ENCODE measurements at places on chromosomes 4 and X. TPM values are rescaled to one million over a fixed set of nuclear protein-coding genes. Genes with fewer than 3 reads are reported as not detected.

Gene MAGEA10
- polyA plus RNA-seq, result not detected

DNA sequence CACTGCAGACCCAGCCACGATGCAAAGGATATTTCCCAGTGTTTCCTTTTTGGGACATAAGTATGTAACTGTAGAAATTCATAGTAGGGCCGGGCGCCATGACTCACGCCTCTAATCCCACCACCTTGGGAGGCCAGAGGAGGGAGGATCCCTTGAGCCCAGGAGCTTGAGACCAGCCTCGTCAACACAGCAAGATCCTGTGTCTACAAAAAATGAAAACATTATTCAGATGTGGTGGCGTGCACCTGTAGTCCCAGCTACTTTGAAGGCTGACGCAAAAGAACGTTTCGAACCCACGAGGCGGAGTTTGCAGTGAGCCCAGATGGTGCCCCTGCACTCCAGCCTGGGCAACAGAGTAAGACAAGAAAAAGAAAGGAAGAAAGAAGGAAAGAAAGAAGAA is 49.2 kb downstream of the CRLF2 start:
- no peak overlapping the region for H3K4me3 ChIP-seq
- H3K4me1 ChIP-seq, result no peaks in the 10 kb centered on the region
- H3K27ac ChIP-seq, result no peak overlapping the region
- no peaks in the 10 kb centered on the region for H3K36me3 ChIP-seq
- no peak for DNase-seq

DNA sequence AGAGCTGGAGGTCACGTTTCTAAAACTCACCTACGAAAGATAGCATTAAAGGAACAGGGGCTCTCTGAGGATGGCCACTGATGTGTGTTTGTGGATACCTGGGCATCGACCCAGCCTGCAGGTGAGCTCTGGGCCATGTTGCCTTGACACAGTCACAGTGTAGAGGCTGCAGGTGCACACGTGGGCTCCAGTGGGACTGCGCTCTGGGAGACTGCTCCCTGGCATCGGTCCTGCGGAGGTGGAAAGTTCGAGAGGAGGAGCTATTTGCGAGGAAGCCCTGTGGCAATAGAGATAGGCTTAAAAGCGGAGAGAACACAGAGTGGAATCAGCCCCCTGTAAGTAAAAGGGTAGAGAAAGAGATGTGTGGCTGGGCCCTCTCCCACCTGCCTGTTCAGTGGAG is 12.3 kb upstream of the TADA2B start:
- peaks cover 6% of the 10 kb centered on the region for H3K4me1 ChIP-seq
- H3K27ac ChIP-seq, result no peak overlapping the region
- no peak overlapping the region for H3K4me3 ChIP-seq
- peaks cover 3% of the 10 kb centered on the region for H3K36me3 ChIP-seq

Gene MXRA5
- 11.3 TPM for polyA plus RNA-seq

DNA sequence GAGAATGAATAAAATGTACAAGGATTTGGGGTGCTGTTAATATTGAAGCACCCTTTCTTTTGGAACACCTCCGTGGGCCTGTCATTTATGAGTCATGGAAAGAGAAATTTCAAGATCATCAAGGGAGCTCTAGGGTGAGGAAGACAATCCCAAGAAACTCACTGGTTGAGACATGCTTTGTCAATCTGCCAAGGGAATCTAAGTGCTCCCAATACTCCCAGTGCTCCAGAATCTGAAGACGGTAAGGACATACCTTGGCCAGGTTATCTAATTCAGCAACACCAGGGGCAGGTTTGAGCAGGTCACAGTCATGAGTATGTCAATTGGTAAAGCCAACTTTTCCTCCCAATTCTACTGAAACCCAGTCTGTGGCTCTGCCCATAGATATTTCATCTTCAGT is 556.4 kb upstream of the CPEB2 start:
- no peak for DNase-seq
- no peak overlapping the region for H3K27ac ChIP-seq

DNA sequence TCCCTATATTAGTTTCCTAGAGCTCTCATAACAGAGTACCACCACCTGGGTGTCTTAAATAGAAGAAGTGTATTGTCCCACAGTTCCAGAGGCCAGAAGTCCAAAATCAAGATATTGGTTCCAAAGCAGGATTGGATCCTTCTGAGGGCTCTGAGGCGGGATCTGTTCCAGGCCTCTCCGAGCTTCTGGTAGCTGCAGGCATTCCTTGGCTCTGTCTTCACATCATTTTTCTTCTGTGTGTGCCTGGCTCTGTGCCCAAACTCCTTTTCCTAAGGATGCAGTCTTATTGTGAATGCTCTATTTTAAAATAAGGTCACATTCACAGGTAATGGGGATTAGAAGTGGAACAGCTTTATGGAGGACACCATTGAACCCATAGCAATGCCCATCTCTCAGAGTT is 253.7 kb upstream of the TAPT1 start:
- DNase-seq, result no peak
- no peak overlapping the region for H3K27ac ChIP-seq
- H3K27me3 ChIP-seq, result no peaks in the 10 kb centered on the region
- no peak overlapping the region for H3K4me3 ChIP-seq
- H3K36me3 ChIP-seq, result no peaks in the 10 kb centered on the region
- H3K4me1 ChIP-seq, result no peaks in the 10 kb centered on the region

- no peaks in the 10 kb centered on the region for H3K27me3 ChIP-seq
- DNase-seq, result no peak
- H3K4me1 ChIP-seq, result no peaks in the 10 kb centered on the region
- no peaks in the 10 kb centered on the region for H3K36me3 ChIP-seq
- no peak overlapping the region for H3K27ac ChIP-seq
Observed at GRCh38 chr4:123943976-123944375, 547.4 kb downstream of the SPRY1 start.

Gene SLC34A2
- polyA plus RNA-seq, result 39.6 TPM

Gene RHOH
- polyA plus RNA-seq, result not detected

DNA sequence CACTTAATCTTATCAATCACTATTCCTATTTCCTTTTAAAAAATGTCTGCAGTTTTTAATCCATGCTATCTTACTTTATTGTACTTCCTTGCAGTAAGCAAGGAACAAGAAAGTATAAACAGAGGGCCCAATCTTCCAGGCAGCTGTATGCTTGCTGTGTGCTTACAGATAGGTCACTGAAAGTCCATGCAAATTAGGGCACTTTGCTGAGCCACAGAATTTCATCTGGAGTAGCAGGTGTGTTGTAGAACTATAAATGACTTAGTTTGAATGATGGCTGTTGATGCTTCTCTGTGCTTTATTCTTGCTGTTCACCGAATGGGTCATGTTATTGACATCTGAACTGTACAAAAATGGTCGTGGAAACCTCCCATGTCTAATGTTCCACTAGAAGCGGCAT is 154.6 kb downstream of the ATOH1 start:
- DNase-seq, result no peak
- H3K36me3 ChIP-seq, result no peaks in the 10 kb centered on the region
- no peaks in the 10 kb centered on the region for H3K4me1 ChIP-seq
- no peak overlapping the region for H3K27ac ChIP-seq
- no peaks in the 10 kb centered on the region for H3K27me3 ChIP-seq
